NCI-H2029 treated with DMSO at 0.1 percent for 48 hours (cell line): ENCODE measurements at places on chromosomes 3 and 15.

- DNase-seq: no peak
These were observed 404.8 kb upstream of the ATP11B start for GRCh38 chr3:182388506-182388905.

GRCh38 chr15:97902140-97902780 lies 58.2 kb upstream of the ARRDC4 start:
- no peak for DNase-seq

DNA sequence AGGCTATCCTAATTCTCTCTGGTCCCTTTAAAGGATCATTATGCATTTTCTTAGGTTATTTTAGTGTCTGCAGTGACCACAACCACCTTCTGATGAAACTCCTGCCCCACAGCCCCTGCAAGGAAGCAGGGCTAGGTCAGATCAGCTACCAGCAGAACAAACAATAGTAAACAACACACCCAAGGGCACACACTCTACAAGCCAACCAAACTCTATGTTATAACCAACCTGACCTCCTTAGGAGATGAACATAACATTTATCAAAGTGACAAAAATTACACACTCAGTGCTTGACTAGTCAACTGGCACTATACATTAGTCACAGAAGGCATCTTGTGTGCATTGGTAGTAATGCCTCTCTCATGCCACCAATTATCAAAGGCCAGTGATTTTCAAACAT lies 17.3 kb downstream of the DENND6A start:
- no peak for DNase-seq

GRCh38 chr3:146834917-146835316 lies 229.8 kb upstream of the PLSCR5 start:
- DNase-seq: no peak
